ENCODE measurements at places on chromosomes 11 and 22.

DNA sequence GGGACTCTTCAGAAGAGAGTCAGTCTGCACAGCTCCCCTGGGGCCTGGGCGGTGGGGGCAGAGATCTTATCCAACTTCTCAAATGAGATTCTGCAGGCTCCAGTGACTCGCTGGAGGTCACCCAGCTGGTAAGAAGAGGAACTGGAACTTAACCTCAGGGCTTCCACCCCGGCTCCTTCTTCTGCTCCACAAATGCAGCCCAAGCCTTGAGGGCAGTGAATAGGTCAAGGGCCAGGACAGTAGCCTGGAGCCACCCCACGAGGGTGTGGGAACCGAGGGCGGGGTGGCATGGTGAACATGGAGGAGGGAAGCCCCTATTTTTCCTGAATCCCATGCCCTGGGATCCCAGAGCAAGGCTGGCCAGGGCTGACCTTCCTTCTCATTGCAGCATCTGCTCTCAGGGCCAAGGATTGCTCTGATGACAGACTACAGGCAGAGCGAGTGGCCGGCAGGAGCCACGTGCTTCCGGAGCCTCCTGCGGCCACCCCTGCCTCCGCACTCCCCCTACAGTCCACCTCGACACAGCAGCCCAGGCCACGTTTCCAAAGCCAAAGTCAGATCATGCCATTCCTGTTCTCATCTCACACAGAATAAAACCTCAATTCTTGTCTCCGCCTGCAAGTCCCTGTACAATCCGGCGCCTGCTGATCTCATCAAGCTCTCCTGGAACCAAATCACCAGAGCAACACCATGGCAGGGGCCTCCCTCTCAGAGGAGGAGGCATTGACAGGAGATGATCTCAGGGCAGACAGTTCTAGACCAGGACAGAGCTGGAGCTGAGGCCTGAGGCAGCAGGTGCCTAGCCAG lies 21.1 kb upstream of the UPK3A start:
- DNase-seq: no peak

DNA sequence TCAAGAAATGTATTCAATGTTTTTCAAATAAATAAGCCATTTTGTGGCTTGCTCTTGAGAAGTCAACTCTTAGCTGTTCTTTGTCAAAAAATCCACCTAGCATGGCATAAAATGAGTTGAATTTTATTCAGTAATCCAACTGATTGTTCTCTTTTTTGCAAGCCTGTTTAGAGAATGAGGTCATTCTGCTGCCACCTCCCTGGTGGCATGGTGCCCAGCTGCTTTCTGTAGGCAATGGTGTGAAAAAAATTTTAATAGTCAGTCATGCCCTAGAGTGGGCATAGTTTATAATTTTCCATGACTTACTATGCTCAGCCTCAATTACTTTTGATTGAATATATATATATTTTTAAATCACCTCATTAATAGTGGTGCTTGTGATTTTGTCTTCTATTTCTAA lies 177.2 kb downstream of the INSC start:
- DNase-seq: no peak

- DNase-seq: no peak
These were observed 3.3 kb downstream of the FGF19 start for GRCh38 chr11:69700278-69701140.

DNA sequence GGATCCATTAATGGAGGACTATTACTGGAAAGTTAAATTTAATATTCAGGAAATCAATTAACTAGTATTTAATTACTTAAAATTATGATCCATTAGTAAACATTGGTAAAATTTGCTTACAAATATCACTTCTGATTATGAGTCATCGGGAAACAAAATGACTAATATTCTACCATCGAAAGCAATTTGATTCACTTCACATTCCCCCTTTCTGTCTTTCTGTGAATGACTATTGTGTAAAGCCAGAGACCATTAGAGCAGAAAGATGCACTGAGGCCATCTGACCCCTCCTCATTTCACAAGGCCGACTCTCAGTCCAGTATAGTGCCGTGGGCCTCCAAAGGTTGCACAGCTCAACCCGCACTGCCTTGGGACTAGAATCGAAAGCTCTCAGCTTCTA lies 619.0 kb downstream of the OPCML start:
- DNase-seq: no peak

Data from thoracic aorta (tissue), 2 donors.